Endothelial cell (in vitro differentiated cells): ENCODE measurements at places on chromosomes 2 and 18.

DNA sequence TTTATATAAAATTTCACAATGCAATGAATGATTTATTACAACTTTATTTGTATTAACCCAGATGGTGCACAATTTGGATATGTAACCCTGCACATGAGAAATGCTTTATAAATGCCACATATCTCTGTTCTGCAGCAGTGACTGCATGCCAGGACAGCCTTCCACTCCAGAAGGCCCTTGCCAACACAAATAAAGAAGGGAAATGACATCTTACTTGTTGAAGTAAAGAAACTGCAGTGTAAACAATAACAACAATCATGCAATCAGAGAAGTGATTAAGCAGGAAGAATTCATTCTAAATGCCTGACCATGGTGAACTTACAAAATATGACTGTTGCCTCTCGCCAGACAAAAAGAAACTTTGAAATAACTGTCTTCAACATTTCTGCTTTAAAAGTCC lies 129.9 kb upstream of the CHST9 start:
- DNase-seq = no peak

DNA sequence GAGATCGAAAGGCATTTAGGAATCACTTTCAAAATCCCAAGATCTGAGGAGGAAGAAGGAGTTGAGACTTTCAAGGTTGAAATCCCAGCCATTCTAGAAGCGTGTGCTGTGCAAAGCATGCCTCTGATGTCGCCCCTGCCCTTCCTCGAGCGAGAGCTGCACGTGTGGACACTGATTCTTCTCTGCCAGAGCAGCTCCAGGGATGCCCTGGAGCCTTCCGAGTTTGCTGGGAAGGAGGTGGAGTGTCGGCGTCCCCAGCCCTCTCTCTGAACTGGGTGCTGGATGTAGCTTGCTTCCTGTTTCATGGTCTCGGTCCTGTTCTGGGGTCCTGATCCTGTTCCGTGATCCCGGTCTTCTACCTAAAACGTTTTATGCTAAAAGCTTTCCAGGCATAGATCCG lies 76.1 kb downstream of the TWIST2 start:
- no peak for DNase-seq

GRCh38 chr2:85925216-85925671 lies 36.5 kb upstream of the ST3GAL5 start:
- DNase-seq = no peak

DNA sequence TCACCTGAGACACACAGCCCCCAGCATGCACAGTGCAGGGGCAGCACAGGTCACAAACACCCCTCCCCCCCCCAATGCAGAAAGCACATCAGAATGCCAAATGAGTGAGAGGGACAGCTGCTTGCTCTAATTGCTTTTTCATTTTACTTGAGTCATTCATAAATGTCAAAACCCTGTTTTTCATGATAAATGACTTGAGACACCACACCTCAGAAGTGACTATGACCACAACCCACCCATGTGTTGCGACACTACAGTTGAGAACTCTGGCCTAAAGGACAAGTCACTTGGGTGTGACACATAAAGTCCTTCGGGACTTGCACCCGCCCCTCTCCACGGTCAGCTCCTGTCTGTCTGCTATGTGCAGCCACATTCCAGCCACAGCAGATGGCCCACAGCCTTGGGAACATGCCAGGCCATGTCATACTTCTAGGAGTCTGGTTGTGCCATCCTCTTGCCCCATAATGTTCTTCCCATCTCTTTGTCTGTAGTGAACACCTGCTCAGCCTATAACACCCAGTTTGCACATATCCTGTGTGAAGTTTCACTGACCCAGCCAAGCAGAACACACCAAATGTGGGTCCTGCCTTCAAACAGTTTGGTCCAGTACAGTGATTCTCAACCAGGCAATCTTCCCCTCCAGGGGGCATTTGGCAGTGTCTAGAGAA lies 30.2 kb upstream of the RIOK3 start:
- no peak for DNase-seq

GRCh38 chr18:79942786-79943607 lies 8.5 kb downstream of the SLC66A2 start:
- DNase-seq = no peak

- DNase-seq = no peak
Observed at GRCh38 chr2:4675295-4675694, 971.9 kb downstream of the DCDC2C start.

- peak; percentile 78 for DNase-seq
Observed at GRCh38 chr2:97699765-97700444, 13.5 kb upstream of the ZAP70 start.

GRCh38 chr2:9178904-9179571 lies 27.6 kb upstream of the ASAP2 start:
- DNase-seq = no peak

- DNase-seq = no peak
Observed at GRCh38 chr18:56146565-56146964, 491.8 kb downstream of the TXNL1 start.

DNA sequence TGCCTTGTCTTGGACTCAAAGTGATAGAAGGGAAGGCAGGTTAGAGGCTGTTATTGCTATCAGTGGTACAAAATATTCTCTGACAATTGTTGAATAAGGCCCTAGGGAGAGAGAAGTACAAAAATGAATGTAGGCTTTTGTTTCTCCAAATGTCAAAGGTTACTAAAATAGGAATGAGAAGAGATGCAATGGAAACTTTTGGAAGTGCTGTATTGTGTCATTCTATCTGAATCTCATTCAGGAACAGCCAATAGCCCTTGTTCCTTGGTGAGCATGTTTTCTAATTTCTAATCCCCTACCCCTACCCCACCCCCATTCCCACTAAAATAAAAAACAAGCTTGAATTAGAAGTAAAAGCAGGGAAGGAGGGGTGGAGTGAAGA lies 166.4 kb downstream of the GPD2 start:
- DNase-seq = no peak

- no peak for DNase-seq
Observed at GRCh38 chr2:172928756-172929155, 146.9 kb upstream of the MAP3K20 start.

GRCh38 chr18:57003342-57003741 lies 143.5 kb upstream of the BOD1L2 start:
- DNase-seq = no peak

DNA sequence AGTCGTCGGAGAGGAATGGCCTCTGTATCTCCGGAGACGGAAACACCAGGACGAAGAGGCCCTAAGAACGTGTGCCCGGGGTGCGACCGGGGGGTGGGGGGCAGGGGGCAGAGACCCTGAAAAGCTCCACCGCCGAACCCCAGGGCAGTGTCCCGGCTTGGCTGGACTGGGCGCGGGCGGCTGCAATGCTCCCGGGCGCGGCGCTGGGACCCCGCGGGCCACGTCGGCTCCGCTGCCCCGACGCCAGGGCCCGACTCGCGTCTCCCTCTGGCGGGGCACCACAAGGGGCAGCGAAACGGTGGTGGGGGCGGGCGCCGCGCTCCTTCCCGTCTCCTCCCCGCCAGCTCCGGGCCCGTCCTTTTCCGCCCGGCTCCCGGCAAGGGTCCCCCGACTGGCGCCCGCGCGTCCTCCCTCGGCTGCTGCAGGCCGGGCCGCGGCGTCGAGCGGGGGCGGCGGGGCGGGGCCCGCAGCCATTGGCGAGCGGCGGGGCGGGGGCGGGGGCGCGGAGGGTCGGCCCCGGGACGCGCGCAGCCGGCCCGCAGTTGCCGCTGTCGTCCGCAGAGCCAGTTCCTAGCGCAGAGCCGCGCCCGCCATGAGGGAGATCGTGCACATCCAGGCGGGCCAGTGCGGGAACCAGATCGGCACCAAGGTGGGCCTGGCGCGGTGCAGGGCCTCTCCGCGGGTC lies at the start of gene TUBB6:
TUBB6 (plus strand) TSS at position 541 of the 685 bp plus-strand sequence; CDS start at position 593, 52 bp downstream.
- peak; percentile 82 for DNase-seq

- peak; percentile 78 for DNase-seq
Observed at GRCh38 chr2:1750933-1751766, 6.8 kb upstream of the PXDN start.

DNA sequence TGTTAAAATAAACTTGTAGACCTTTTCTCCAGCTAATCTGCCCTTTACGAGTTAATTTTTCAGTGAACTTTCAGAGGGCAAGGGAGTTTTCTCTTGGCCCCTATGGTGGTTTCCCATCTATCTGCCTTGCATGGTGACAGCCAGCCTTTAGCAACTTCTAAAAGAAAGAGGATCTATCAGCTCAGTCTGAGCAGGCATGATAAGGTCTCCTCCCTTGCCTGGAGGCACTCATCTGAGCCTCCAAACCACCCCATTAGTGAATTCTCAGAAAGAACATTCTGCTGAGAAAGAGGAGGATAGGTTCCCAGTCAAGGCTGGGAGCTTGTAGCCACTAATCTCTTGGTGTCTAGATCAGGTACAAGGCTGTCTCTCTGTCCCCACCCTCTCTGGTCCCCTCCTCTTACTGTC lies 10.7 kb upstream of the GYPC start:
- no peak for DNase-seq

DNA sequence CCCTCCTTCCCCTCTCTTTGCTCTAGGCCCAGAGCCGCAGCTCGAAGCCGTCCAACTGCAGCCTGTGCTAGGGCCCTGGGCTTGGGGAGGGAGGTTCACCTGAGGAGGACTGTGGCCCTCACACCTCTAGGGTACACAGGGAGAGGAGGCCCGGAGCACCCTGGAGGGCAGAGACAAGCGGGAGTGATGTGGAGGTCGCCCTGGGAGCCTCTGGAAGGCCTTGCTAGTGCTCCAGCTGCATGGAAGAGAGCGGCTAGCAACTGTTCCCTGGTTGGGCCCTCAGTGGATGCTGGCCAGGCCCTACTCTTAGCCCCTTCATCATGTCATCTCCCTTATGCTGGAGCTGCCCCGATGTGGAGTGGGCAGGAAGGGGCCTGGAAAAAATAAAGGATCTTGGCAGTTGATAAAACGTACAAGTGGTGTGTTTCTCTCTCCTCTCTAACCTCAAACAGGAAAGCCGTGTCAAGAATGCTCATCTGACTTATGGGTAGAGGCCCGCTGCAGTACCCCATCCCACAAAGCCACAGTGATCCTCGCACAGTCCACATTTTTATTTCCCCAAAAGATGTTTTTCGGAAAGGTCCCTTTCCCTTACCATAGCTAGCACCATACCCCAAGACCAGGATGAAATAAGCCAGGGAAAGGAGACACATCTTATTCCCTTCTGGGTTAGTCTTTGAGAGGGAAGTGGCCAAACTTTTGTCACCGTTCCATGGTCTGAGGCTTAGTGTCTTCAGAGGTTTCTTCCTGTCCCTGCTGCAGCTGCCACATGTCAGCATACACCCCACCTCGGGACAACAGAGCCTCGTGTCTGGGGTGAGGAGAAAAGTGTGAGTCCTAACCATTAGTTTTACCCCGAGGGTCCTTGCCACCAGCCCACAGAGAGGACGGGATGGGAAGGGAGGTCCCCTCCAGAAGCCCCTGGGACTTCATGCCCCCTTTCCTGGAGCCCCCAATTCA lies 2.9 kb downstream of the ZFAND2B start:
- no peak for DNase-seq

DNA sequence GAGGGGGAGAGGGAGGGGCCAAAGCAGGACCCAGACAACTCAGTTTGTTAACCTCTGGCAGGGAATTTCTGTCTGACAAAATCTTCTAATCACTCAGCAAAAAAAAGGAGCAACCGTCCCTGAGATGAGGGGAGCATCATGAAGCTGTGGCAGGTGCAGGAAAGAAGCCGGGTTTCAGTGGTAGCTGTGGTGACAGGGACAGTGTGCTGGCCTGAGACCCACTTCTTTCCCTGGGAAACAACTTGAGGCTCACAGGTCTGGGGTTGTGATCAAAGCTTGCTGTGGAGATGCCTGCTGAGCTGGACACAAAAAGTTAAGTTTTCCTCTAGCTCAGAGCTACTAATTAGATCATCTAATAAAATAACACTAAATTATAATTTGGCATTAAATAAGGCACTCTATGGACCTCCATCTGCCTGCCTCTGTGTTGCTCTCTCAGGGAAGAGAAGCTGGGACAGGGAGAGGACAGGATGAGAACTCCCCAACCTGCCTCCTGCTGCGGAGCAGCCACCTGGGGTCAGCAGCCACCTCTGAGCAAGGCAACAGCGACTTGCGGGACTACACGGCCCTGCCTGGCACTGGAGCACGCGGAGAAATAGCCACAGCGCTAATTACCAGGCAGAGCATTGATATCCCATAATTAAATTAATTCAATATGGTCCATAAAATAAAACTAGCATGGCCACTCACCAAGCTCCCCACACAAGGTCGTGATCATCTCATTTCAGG lies 104.6 kb upstream of the TEX51 start:
- no peak for DNase-seq

DNA sequence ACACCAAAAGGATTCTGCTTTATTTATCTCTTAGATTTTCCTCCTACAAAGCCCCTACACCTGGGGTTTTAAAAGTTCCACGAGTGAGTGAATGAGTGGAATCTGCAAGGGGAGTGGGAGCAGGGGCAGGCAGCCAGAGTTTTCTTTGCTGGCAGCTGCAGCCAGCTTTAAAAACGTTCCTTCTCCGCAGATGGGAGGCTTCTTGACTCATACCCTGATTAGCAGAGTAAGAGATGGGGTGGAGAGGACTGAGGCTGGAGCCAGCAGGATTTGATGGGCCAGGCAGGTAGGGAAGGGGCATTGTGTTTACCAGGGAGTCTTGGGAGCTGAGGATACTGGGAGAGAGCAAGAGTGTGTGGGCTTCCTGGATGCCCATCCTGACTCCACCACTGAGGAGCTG lies 99.6 kb upstream of the TNP1 start:
- no peak for DNase-seq

DNA sequence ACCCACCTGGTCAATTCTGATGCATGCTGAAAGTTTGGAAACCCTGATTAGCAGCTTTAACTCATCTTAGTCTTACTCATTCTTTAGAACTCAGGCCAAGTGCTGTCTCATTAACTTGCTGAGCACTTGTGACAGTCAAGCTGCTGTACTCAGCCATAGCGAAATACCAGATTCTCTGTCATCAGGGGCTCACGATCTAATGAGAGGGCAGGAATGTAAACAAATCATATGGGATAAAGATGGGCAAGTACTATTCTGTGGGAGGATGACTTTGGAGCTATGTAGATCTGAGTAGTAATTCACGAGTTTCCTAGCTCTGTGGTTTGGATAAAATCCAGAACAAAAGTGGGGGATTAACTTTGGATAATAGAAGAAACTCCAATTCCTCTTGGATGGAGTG lies 376.6 kb downstream of the HRH4 start:
- DNase-seq = no peak
